Stimulated activated CD4-positive, alpha-beta T cell treated with anti-CD3 and anti-CD28 coated beads, Interleukin-12 subunit alpha, Interleukin-12 subunit beta, amount 100 ng/mL, for 24 hours (primary cell): ENCODE measurements at places on chromosomes 3 and 15.

DNA sequence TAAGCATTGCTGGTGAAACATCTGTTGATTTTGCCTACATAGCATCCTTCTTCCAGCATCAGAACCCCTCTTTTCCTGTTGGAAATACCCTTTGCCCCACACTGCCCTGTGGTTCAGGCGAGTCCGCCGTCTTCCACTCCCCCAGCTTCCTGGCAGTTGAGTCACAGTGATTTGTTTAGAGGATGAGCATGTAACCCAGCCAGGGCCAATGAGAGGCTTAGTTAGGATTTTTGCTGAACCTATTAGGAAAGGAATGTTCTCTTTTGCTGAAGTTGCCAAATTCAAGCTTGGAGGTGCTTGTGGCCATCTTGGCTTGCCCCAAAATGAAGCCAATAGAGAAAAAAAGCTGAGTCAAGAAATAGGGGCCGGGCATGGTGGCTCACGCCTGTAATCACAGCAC is 19.0 kb upstream of the MEX3B start:
- DNase-seq = no peak

- peak; percentile 82 for DNase-seq
Observed at GRCh38 chr15:40857601-40858341, 13.9 kb downstream of the SPINT1 start.

- DNase-seq = no peak
Observed at GRCh38 chr15:81882504-81882903, 163.3 kb downstream of the MEX3B start.

DNA sequence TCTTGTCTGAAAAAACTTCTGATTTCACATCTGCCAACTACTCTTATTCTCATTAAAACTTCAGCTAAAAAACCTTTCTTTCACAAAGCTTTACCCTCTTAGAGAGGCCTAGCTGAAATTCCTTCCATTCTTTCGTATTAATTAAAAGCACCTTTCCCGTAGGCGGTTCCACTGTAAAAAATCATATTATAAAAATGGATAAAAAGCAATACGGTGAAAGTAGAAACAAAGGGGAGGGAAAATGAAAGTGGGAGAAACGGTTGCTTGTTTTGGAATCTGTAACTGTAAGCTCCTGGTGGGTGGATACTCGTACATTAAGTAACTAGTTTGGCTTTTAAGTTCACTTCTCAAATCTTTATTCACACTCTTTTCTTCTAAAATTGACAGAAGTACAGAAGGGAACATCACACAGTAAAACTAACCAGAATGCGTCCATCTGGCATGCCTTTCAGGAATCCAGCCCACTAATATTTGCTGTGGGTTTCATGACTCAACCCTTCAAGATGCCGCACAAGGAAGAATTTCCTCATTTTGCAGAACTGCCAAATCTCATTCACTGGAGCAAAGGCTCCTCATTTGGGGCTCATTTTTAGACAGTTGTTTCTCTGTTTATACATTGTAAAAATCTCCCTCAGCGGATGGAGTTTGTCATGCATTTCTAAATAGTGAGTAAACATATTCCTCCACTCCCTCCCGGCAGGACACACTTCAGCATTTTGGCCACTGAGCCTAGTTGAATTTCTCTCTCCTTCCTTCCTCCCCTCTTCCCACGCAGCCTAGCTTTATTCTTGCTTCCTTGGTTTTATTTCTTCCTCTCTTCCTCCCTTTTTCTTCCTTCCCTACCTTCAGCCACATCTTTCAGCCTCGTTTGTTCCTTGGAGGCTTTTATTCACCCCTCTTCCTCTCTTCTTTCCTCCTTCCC is 419.5 kb upstream of the NAALADL2 start:
- DNase-seq = no peak
